ENCODE measurements at places on chromosomes 12 and 14. TPM values are rescaled to one million over a fixed set of nuclear protein-coding genes. Genes with fewer than 3 reads are reported as not detected.

The CMA1 gene
- 9.8 TPM for total RNA-seq

The CD63 gene
- total RNA-seq = 764 TPM

The MSI1 gene
- 0.66 TPM for total RNA-seq

The SLCO1A2 gene
- not detected for total RNA-seq

The KRT6C gene
- total RNA-seq = not detected

The IAPP gene
- not detected for total RNA-seq

The NYNRIN gene
- 9.3 TPM for total RNA-seq

The NANOG gene
- 2.3 TPM for total RNA-seq

The EPS8 gene
- total RNA-seq = 43.0 TPM

The TAS2R42 gene
- not detected for total RNA-seq

The CRIP2 gene
- 269 TPM for total RNA-seq

The APOLD1 gene
- 33.4 TPM for total RNA-seq

The FAM90A1 gene
- not detected for total RNA-seq
